ENCODE measurements at places on chromosomes 5 and 9. TPM values are rescaled to one million over a fixed set of nuclear protein-coding genes. Genes with fewer than 3 reads are reported as not detected.

- H3K4me3 ChIP-seq: peak overlapping the region; percentile 63
- no peaks in the 10 kb centered on the region for H3K36me3 ChIP-seq
- peak; percentile 81 for DNase-seq
- H3K4me1 ChIP-seq: peaks cover 25% of the 10 kb centered on the region
- no peaks in the 10 kb centered on the region for H3K27me3 ChIP-seq
These were observed 11.2 kb downstream of the IER5L start for GRCh38 chr9:129166623-129167557.

SPATA31E1 gene
- not detected for total RNA-seq

GRCh38 chr9:125655066-125655633 is 51.9 kb downstream of the MAPKAP1 start:
- H3K4me1 ChIP-seq: peaks cover 7% of the 10 kb centered on the region
- no peaks in the 10 kb centered on the region for H3K27me3 ChIP-seq
- H3K36me3 ChIP-seq: peaks cover 15% of the 10 kb centered on the region
- no peak for DNase-seq

- H3K4me3 ChIP-seq: no peak overlapping the region
- no peak overlapping the region for H3K27ac ChIP-seq
- DNase-seq: peak; percentile 38
- no peaks in the 10 kb centered on the region for H3K36me3 ChIP-seq
These were observed 34.8 kb downstream of the BOD1 start for GRCh38 chr5:173581408-173582215.

TENT4A gene
- total RNA-seq: 25.6 TPM

DNA sequence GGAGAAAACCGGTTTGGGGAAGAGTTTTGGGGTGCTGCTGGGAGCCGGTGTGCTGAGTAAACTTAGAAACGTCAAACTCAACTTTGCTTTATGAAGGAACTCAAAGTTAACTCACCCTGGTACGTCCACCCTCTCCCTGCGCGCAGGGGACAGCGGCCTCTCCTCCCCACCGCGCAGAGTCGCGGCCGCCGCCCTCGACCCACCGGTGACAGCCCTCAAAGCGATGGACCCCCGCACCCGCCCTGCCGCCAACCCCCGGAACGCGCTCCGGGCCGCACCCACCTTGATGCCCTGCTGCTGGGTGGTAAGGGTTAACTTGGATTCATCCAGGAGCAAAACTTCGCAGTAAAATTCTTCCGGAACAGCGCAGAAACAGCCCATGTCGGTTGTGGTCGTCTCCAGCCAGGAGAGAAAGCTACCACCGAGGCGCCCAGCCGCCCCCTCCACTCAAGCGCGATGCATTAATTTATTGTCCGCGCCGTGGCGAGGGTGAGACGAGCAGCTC is 366 bp downstream of the EPB41L4A start:
- DNase-seq: peak; percentile 27
- H3K36me3 ChIP-seq: peaks cover 4% of the 10 kb centered on the region
- no peak overlapping the region for H3K27ac ChIP-seq
- peak overlapping the region; percentile 77 for H3K4me3 ChIP-seq

DNA sequence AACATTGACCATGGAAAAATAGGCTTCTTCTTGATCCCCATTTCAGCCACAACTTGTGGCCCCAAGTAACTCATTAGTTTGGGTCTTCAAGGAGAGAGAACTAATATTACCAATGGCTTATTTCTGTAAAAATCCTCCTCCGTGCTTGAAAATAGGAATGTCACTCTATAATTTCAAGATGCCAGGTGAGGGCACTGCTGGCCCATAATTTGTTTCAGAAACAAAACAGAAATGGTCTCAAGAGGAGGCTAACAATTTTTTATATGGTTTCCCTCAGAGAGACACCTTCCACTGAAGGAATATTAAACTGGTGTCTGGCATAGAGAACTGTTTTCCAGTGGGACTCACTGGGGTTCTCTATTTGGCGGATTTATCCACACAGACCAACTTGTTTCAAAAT is 437.0 kb upstream of the TRPC7 start:
- peaks cover 43% of the 10 kb centered on the region for H3K27me3 ChIP-seq
- no peak overlapping the region for H3K27ac ChIP-seq
- H3K4me1 ChIP-seq: no peaks in the 10 kb centered on the region
- no peak overlapping the region for H3K4me3 ChIP-seq
- peak; percentile 34 for DNase-seq

- H3K4me1 ChIP-seq: peaks cover 52% of the 10 kb centered on the region
- H3K4me3 ChIP-seq: peak overlapping the region; percentile 10
- H3K27me3 ChIP-seq: no peaks in the 10 kb centered on the region
- no peak for DNase-seq
- peaks cover 6% of the 10 kb centered on the region for H3K36me3 ChIP-seq
These were observed 21.5 kb upstream of the JADE2 start for GRCh38 chr5:134503937-134504437.

DNA sequence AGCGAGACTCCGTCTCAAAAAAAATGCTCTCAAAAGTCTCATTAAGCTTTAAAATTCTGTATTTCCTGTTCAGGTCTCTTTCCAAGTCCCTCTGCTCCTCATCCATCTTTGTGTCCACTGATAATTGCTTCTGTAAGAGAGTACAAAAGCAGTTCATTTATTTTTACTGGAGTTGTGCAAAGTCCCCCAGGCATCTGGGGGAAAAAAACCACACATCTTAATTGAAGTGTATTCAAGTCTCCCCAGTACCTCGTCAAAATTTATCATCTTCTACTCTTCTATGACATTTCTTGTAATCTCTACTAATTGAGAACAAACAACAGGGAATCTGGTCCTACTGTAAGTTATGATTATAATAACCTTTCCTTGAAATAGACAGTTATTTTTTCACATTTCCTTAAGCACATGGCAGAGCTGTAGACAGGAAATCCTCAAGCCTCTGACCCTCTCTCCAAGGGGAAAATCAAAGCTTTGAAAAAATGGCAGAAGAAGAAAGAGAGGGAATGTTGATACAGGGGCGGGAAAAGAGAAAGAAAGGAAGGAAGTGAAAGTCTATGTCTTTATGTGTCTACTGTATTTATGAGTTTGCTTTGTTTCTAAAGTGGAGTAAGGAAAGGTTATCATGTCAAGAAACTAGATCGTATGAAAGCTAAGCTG is 51.5 kb downstream of the RAI14 start:
- H3K27me3 ChIP-seq: no peaks in the 10 kb centered on the region
- no peak overlapping the region for H3K4me3 ChIP-seq
- no peak overlapping the region for H3K27ac ChIP-seq

ENC1 gene
- 10.7 TPM for total RNA-seq

DNA sequence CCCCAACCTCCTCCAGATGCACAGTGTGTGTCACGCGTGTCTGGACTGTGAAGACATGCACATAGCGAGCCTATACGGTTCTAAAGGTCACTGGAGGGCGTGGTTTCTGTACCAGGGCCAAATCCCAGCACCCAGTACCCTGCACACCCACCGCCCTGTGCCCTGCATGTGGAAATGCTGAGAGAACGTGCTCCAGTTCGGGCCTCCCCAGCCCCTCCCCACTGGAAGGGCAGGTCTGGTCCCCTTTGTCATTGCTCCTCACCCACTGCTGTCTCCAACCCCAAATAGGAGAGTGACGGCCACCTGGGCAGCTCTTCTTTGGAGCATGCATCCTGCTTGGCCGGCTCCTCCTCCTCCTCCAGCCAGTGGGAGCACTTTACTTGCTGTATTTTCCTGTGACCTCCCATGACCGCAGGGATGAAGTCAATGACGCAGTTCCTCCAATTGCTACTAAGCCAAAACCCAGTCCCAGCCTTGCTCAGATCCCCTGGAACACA is 116.7 kb downstream of the WNK2 start:
- DNase-seq: no peak
- no peaks in the 10 kb centered on the region for H3K27me3 ChIP-seq
- no peaks in the 10 kb centered on the region for H3K4me1 ChIP-seq
- H3K4me3 ChIP-seq: no peak overlapping the region
- H3K36me3 ChIP-seq: no peaks in the 10 kb centered on the region
- H3K27ac ChIP-seq: no peak overlapping the region

- H3K4me3 ChIP-seq: no peak overlapping the region
- H3K4me1 ChIP-seq: peaks cover 6% of the 10 kb centered on the region
- H3K27me3 ChIP-seq: no peaks in the 10 kb centered on the region
- no peak overlapping the region for H3K27ac ChIP-seq
- peaks cover 53% of the 10 kb centered on the region for H3K36me3 ChIP-seq
- DNase-seq: no peak
These were observed 3.0 kb downstream of the MED22 start for GRCh38 chr9:133344979-133345378.

DNA sequence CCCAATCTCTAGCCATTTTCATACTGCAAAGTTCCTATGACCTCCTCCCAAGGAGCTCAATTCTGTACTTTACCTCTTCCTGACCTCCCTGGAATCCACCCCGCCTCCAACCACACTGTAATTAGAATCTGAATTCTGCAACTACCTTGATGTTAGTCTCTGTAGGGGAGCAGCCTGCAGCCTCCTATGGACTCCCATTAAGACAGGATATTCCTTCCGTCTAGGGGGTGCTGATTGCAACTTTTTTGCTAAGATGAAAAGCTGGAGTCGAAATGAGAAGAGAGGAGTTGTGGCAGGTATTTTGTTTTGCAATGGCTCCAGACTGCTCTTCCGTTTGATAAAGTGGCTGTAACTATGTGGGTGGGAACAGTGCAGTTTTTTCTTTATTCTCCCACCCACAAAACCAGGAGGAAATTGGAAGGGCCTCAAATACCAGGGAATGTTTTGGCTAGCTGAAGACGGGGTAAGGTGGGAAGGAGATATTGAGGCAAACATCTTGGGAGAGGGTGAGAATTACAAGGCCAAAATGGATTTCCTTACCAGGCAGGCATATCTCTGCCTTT is 23.8 kb downstream of the ANXA2R start:
- DNase-seq: no peak
- H3K27ac ChIP-seq: no peak overlapping the region
- H3K27me3 ChIP-seq: no peaks in the 10 kb centered on the region

GRCh38 chr5:134100283-134101091 is 14.0 kb upstream of the TCF7 start:
- no peaks in the 10 kb centered on the region for H3K27me3 ChIP-seq
- no peaks in the 10 kb centered on the region for H3K36me3 ChIP-seq
- peaks cover 7% of the 10 kb centered on the region for H3K4me1 ChIP-seq
- no peak overlapping the region for H3K4me3 ChIP-seq

DNA sequence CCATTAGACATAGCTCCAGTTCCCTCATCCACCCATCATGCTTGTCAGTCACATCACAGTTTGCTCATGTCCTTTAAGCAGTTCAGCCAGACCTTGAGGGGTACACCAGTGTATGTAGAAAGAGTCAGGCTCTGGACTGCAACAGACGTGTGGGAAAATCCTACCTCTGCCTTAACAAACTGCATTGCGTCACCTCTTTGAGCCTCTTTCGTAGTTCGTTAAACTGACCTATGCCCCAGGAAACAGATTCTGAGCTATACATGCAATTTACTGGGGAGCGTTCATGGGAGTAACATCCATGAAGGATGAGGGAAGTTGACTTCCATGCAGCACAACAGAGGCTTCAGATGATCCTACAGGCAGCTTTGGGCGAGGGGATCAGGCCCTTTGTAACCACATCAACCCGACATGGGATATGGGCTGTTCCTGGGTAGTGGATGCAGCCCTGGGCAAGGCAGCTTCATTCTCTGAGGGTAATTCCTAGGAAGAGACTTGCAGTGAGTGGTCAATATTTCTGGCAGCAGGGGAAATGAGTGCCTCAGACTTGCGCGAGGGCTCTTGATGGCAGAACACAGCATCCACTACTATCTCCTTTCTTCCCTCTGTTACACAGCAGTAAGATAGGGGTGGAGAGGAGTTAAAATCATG is 4.3 kb downstream of the SPINK4 start:
- no peak for DNase-seq
- H3K27ac ChIP-seq: no peak overlapping the region
- H3K4me1 ChIP-seq: peaks cover 6% of the 10 kb centered on the region

- no peaks in the 10 kb centered on the region for H3K36me3 ChIP-seq
- H3K27me3 ChIP-seq: no peaks in the 10 kb centered on the region
- H3K4me3 ChIP-seq: no peak overlapping the region
- no peak overlapping the region for H3K27ac ChIP-seq
- peaks cover 7% of the 10 kb centered on the region for H3K4me1 ChIP-seq
These were observed 68.1 kb downstream of the SEMA6A start for GRCh38 chr5:116506488-116506887.

GRCh38 chr9:12961276-12961809 is 186.5 kb downstream of the LURAP1L start:
- no peaks in the 10 kb centered on the region for H3K27me3 ChIP-seq
- peak; percentile 24 for DNase-seq
- H3K4me3 ChIP-seq: no peak overlapping the region
- peaks cover 8% of the 10 kb centered on the region for H3K4me1 ChIP-seq
- no peaks in the 10 kb centered on the region for H3K36me3 ChIP-seq

DNA sequence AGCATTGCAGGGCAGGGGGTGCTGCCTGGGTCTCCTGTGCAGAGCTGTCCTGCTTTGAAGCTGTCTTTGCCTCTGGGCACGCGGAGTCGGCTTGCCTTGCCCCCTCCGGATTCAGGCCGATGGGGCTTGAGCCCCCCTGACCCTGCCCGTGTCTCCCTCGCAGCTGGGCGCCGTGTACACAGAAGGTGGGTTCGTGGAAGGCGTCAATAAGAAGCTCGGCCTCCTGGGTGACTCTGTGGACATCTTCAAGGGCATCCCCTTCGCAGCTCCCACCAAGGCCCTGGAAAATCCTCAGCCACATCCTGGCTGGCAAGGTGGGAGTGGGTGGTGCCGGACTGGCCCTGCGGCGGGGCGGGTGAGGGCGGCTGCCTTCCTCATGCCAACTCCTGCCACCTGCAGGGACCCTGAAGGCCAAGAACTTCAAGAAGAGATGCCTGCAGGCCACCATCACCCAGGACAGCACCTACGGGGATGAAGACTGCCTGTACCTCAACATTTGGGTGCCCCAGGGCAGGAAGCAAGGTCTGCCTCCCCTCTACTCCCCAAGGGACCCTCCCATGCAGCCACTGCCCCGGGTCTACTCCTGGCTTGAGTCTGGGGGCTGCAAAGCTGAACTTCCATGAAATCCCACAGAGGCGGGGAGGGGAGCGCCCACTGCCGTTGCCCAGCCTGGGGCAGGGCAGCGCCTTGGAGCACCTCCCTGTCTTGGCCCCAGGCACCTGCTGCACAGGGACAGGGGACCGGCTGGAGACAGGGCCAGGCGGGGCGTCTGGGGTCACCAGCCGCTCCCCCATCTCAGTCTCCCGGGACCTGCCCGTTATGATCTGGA is 2.7 kb downstream of the CEL start:
- DNase-seq: no peak
- no peaks in the 10 kb centered on the region for H3K27me3 ChIP-seq
- H3K4me3 ChIP-seq: no peak overlapping the region
- peaks cover 6% of the 10 kb centered on the region for H3K4me1 ChIP-seq
- H3K36me3 ChIP-seq: no peaks in the 10 kb centered on the region

Data from MCF 10A (cell line).